CD14-positive monocyte (primary cell): ENCODE measurements at places on chromosomes 7 and 10.

GRCh38 chr10:85413570-85413969 is 953.0 kb downstream of the GRID1 start:
- no peak for DNase-seq

GRCh38 chr10:13810568-13810967 is 223.8 kb downstream of the PRPF18 start:
- DNase-seq = no peak

DNA sequence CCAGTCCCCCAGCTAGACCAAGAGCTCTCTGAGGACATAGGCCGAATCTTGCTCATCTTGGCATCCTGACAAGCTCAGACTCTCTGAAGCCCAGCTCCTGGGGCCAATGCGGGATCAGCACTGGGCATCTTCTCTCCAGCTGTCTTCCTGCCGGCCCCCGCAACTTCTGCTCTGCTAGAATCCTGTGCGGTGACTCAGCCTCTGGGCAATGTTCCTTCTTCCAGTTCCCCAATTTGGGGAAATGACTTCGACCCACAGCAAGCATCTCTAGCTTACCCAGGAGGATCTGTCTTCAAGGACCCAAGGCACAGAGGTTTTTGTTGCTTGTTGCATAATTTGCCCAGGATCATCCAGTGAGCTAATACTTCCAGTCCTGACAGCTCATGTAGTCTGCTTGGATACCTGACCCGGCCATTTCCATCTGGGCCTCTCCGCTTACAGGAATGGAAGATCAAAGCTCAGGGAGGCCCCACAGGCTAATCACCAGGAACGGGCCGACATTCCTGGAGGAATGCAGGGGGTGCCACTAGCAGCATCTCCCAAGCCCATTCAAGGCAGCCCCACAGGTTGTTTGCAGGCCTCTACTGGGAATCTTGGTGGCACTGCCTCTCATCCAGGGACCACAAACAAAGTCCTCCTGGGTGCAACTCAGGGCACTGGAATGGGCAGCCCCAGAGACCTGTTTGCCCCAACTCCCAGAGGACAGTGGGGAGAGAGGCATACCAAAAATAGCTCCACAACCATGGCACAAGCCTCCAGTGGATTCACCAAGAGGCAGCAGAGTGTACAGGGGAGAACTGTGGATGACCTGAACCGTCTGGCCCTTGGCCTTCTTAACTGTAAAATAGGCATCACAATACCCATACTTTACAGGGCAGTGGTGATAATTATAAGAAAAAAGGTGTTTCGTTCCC is 151.9 kb downstream of the NEURL1 start:
- DNase-seq = peak; percentile 92

DNA sequence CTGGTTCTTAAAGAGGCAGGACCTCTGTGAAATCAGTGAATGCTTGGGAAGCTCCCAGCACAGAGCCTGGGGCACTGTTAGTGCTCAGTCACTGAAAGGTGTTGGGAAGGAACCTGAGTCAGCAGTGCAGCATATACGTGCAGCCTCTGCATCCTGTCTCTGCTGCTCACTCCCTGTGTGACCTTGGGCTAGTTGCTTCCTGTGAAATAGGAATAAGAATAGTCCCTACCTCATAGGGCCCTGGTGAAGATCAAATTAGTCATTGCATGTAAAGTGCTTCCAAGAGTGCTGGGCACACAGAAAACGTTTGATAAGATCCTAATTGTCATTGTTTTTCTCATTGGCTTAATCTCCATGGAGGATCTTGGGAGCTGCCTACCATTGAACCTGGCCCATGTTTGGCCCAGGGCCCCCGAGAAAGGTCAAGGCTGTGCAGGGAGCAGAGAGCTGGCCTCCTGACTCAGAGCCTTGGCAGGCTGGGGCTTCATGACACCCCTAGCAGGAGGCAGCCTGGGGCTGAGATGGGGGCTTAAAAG is 73.3 kb upstream of the COL13A1 start:
- no peak for DNase-seq

GRCh38 chr7:148747274-148747673 is 48.6 kb downstream of the CUL1 start:
- no peak for DNase-seq

- DNase-seq = no peak
Observed at GRCh38 chr7:99579281-99579955, 18.6 kb upstream of the TMEM225B start.

DNA sequence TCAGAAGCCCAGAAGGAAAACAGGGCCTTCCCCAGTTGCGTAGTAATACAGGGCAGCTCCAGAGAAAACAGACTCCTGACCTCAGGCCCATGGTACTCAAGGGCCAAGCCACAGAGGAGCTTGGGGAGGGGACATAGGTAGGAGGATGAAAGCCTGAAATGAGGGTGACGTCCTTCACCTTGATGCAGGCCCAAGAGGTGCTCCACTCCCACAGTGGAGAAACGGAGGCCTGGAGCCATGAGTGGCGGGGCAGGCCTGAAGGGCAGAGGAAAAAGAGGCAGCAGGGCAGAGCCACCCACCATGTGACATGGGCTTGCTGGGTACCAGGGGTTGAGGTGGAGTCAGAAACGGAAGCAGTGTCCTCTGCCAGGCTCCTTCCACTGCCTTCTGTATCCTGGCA is 83.0 kb downstream of the C10orf105 start:
- DNase-seq = no peak
